ENCODE measurements at places on chromosomes 4 and X. TPM values are rescaled to one million over a fixed set of nuclear protein-coding genes. Genes with fewer than 3 reads are reported as not detected.

The ZFP42 gene
- not detected for total RNA-seq

The PITX2 gene
- total RNA-seq = not detected

The ARAP2 gene
- total RNA-seq = 88.0 TPM

The NFKB1 gene
- 96.4 TPM for total RNA-seq

The PDE6B gene
- 15.1 TPM for total RNA-seq

The AREG gene
- total RNA-seq = 4.6 TPM

Data from B cell (primary cell).